Caki2 (cell line): ENCODE measurements at places on chromosomes 5 and 9. TPM values are rescaled to one million over a fixed set of nuclear protein-coding genes. Genes with fewer than 3 reads are reported as not detected.

GRCh38 chr9:109904666-109905065 lies 124.7 kb downstream of the PALM2AKAP2 start:
- no peak for DNase-seq

DNA sequence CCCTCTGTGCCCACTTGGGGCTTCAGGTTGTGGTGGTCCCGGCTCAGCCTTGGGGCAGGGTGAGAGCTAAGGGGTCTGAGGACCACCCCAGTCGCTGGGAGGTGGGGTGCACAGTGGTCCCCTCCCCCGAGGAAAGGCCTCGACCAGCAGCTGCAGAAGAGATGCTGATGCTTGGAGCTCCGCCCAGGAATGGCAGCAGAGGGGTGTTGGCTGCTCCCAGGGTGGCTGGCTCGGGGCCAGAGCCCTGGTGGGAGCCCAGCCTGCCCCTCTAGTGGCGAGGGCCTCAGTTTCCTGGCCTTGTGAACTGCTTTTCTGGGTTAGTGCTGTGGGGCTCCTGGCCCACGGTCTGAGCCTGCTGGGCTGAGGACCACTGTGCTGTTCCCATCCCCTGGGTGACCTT lies 1.2 kb downstream of the DIPK1B start:
- no peak for DNase-seq

DNA sequence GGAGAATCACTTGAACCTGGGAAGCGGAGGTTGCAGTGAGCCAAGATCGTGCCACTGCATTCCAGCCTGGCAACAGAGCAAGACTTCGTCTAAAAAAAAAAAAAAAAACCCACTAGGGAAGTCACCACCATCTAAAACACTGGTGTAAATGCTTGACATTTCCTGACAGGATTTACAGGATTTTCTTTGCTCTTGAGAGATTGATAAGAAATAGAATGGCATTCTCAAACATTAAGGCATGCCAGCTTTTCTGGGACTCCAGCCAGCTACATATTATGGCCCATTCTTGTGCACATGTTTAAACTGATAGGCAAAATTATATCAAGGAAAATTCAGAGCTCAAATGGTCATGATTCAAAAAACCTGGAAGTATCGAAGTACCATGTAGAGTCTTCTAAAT lies 28.7 kb downstream of the GTF3C4 start:
- no peak for DNase-seq

The TAF11L5 gene
- not detected in 2 replicates for total RNA-seq

GRCh38 chr9:86801246-86801645 lies 146.1 kb downstream of the GAS1 start:
- DNase-seq, result no peak

GRCh38 chr9:68933434-68934328 lies 80.2 kb downstream of the PRKACG start:
- no peak for DNase-seq

The PCDHGA9 gene
- not detected in 2 replicates for total RNA-seq

The MEIKIN gene
- not detected in 2 replicates for total RNA-seq

The GNAQ gene
- 12.4 and 37.2 TPM in 2 replicates for total RNA-seq

DNA sequence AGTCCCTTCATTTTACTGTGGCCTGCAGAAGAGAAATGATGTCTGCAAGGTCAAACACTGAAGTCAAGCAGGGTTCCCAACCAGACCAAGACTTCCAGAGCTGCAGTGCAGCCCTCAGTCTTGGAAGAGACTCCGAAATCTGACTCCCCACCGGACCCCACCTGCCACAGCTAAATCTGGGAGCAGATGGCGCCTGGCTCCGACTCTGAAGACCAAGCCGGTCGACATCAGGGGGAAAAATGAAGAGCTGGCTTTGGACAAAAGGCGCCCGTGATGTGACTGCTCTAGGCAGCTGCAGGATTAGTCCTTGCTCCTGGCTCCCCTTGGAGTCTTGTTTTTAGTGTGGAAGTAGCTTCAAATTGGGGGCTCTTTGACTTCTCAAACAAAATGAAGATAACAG lies 72.4 kb upstream of the ZNF622 start:
- DNase-seq, result no peak

GRCh38 chr5:90845723-90846554 lies 287.3 kb downstream of the ADGRV1 start:
- no peak for DNase-seq

- no peak for DNase-seq
These were observed 3.9 kb downstream of the GABRA1 start for GRCh38 chr5:161851691-161852299.

- DNase-seq, result no peak
These were observed 173.4 kb downstream of the EPB41L4A start for GRCh38 chr5:112245656-112246055.

DNA sequence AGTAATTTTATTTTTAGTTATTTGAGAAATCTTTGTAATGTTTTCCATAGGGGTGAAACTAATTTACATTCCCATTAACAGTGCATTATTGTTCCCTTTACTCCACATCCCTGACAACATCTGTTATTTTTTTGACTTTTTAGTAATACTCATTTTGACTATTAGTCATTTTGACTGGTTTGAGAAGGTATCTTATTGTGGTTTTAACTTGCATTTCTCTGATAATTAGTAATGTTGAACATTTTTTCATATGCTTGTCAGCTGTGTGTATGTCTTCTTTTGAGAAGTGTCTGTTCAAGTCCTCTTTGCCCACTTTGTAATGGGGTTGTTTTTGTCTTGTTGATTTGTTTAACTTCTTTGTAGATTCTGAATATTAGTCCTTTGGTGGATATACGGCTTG lies 27.5 kb downstream of the CCDC152 start:
- DNase-seq, result no peak

GRCh38 chr9:102273952-102274351 lies 535.5 kb upstream of the GRIN3A start:
- no peak for DNase-seq

The CSNK1G3 gene
- 18.1 and 20.2 TPM in 2 replicates for total RNA-seq

The TIMD4 gene
- total RNA-seq, result 0.87 and 3.5 TPM in 2 replicates

DNA sequence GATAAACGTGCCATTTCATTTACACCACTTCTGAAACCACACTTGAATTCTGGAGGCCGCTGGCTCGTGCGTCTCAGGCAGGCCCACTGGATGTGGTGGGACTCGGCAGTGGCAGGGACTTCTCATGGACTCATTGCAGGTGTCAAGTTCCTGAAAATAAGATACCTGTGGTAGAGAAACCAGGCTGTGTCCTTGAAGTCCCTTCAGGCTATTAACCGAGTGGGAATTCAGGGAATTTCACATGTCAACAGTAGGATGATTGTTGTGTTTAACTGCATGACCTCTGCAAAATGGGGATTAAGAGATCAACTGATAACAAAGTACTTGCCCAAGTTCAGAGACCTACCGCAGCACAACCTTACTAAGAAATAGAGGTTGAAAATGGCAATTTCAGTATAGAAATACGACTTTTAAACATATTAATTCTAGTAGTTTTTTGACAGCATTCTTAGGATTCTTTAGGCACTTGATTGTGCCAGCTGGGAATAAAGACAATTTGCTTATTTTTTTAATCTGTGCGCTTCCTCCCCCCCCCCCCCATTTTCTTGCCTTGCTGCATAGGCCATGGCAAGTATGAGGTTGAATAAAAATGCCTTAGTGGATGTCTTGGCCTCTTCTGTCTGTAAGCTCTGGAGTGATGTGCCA lies 26.8 kb downstream of the TRIP13 start:
- peak; percentile 13 for DNase-seq

DNA sequence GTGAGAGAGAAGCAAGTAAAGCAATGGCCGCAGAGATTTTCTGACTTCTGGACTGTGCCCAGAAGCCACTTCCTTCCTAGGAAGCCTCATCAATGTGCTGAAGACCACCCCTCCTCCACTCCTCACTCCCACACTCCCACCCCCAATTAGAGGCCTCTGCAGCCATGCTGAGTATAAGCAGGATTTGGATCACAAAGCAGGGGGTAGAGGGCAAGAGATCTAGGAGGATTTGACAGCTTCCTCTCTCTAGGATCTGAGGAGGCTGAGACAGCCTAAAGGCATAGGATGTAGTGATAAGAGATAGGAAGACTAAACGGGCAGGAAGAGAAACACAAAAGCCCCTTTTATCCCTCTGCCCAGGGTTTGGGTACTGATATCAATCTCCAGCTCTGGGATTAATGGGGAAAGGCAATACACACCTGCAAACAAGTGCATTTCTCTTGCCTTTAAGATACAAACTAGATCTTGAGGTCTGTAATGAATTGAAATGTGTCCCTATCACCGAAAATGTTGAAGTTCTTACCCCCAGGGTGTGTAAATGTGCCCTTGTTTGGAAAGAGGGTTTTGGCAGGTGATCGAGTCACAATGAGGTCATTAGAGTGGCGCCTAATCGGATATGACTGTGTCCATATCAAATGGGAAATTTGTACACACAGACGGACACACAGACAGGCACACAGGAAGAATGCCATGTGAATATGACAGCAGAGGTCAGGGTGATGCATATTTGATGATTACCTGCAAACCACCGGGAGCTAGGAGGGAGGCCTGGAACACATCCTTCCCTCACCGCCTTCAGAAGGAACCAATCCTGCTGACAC lies 28.5 kb downstream of the KCNV2 start:
- DNase-seq, result no peak
